Stimulated activated CD4-positive, alpha-beta T cell treated with anti-CD3 and anti-CD28 coated beads, Interleukin-15, amount 100 ng/mL, for 1 hour (primary cell): ENCODE measurements at places on chromosomes 1 and 21.

DNA sequence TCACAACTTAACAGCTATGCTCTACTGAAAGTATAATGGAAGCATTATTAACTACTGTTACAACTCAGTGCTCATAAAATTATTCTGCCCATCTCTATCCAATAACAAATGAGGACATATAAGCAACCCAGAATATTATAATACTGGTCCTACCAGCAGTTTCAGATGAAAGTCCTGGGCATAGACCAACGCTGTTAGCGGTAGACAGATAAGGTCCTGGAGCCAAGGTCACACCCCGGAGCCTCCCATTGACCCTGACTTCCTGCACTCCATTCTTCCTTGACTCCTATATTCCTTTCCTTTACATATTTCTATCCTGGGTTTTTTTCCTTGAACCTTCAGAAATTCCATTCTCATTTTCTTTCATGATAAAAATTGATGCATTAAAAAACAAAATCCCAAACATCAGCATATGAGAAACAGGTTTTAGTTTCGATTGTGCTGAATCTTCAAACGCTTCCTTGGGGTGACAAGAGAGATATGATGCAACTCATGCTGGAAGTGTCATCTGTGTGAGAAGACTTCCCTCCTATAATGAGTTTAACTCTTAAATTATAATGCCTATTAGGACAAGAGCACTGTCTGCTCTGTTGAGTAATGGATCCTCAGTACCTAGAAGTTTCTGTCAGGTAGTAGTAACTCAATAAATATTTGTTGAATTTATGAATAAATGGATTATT is 831.1 kb downstream of the LRRIQ3 start:
- no peak for DNase-seq

DNA sequence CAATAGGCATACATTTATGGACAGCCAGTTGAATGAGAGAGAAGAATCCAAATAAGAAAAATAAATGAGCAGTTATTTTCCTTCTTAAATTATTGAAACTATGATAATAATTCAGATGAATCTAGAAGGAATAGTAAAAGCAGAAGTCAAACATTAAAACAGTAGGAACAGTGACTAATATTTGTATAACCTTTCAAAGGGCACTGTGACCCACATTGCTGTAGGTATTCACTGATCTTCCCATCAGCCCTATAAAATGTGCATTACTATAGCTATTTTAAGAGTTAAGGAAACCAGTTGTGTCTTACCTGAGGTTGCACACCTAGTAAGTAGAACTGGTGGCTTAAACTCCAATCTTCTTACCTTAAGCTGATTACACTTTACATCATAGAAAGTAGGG is 102.8 kb upstream of the ARTN start:
- no peak for DNase-seq

DNA sequence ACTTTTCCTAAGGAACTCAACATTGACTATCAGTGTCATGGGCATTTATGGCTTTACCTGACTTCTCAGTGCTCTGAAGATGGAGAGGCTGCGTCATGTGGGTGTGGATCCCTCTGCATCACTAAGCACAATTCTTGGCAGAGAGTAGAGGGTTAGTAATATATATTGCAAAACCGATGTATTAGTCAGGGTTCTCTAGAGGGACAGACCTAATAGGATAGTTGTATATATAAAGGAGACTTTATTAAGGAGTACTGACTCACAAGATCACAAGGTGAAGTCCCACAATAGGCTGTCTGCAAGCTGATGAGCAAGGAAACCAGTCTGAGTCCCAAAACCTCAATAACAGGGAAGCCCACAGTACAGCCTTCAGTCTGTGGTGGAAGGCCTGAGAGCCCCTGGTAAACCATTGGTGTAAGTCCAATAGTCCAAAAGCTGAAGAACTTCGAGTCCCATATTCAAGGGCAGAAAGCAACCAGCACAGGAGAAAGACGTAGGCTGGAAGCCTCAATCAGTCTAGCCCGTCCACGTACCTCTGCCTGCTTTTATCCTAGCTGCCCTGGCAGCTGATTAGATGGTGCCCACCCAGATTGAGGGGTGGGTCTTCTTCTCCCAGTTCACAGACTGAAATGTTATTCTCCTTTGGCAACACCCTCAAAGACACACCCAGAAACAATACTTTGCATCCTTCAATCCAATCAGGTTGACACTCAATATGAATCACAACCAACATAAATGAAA is 159.7 kb upstream of the NRIP1 start:
- DNase-seq, result no peak

GRCh38 chr1:181139631-181140061 is 51.1 kb downstream of the IER5 start:
- DNase-seq, result no peak

- no peak for DNase-seq
Observed at GRCh38 chr1:154938604-154939399, 2.3 kb upstream of the PMVK start.

- DNase-seq, result no peak
Observed at GRCh38 chr1:46343705-46344104, 3.1 kb downstream of the NSUN4 start.

DNA sequence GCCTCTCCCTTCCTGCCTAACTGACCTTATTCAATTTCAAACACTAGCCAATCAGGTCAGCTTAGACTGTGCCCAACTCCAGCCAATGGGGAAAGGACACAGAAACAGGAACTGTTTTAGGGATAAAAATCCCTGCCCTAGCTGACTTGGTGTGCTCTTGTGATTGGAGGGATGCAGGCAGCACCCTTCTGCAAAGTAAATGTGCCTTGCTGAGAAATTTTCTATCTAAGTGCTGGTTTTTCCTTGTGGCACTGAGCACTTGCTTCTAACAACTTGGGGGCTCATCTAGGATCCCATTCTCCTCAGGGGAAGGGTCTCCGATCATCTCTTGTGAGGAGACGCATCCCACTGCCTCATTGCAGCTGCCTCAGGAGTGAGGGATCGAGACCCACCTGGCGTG is 10.7 kb upstream of the CD2 start:
- DNase-seq, result no peak

DNA sequence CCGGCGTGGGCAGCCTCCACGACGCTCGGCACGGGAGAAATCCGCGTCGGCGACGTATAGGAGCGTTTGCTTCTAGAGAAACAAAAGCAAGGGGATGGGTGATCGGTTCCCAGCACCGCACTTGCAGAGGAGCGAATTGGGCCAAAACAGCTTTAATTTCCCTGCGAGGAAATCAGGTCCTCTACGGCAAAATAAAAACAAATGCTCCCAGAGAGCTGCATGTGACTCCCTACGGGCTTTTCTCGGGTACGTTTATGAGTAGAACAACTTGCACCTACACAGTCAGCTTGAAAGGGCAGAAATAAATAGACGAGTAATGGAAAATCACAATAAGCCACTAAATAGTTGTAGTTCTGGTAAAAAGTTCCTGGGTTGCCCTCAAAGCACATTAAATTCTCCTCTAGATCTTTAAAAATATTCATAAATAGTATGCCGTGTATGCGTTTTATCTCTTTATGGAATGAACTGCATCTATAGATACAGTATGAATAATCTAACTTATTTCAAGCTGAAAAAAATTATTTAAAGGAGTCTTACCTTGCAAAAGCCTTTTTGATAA is 1.2 kb downstream of the NHLH2 start:
- no peak for DNase-seq

DNA sequence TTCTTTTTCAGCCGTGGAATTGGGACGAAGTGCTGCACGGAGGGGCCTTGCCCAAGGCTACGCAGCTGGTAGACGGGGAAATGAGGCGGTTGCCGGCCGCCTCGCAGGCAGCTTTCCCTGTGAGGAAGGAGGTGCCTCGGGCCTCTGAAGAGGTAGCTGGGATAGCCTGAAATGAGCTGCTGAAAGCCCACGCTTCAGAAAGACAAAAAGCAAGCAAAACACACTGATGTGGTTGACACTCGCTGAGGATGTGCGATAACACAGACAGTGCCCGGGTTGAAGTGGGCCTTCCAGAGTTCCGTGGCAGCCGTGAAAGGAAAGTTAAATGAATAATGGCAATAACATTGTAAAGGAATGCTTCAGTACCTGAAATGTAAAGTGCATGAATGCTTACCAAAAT is 47.2 kb downstream of the S1PR1 start:
- no peak for DNase-seq

GRCh38 chr1:230548997-230549396 is 93.3 kb upstream of the COG2 start:
- no peak for DNase-seq

DNA sequence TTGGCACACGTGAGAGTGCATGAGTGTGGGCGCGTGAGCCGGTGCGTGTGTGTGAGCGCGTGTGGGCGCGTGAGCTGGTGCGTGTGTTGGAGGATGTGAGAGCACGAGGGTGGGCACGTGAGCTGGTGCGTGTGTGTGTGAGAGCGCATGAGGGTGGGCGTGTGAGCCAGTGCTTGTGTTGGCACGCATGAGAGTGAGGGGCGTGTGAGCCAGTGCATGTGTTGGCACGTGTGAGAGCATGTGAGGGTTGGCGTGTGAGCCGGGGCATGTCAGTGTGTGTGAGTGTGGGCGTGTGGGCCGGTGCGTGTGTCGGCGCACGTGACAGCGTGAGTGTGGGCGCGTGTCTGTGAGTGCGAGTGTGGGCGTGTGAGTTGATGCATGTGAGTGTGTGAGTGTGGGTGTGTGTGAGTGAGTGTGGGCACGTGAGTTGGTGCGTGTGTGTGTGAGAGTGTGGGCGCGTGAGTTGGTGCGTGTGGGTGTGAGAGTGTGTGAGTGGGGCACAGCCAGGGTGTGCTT is 45.7 kb upstream of the ARHGEF16 start:
- DNase-seq, result no peak

DNA sequence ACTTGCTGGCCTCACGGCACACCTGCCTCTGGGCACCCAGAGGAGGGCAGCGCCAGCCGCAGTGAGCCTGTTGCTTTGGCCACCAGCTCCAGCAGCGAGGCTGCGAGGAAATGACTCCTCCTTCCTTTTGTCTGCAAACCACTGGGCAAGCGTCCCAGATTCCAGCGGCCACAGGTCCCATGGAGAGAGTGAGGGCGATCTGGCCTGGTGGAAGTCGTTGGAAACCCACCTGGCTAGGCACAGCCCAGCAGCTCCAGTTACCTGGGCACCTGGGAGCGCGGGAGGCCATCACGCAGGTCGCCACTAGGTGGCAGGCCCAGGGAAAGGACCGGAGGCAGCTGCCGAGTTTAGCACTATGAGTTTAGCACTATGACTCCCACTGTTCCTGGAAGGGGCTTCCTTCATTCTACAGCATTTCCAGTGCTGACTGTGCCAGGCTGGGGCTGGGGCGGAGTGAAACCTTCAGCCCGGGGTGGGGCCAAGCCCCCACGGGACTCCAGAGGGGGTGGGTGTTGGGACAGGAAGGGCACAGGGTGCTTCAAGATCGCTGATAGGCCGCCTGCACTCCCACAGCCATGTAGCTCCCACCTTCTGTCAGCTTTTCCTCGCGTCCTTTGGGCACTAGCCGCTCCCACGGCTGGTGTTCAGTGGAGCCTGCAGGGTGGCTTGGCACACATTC is 1.1 kb upstream of the ESPN start:
- DNase-seq, result peak; percentile 66

- no peak for DNase-seq
Observed at GRCh38 chr1:201742476-201742875, 86.5 kb upstream of the IPO9 start.

- DNase-seq, result no peak
Observed at GRCh38 chr1:109641078-109641740, 14.7 kb upstream of the GSTM4 start.

DNA sequence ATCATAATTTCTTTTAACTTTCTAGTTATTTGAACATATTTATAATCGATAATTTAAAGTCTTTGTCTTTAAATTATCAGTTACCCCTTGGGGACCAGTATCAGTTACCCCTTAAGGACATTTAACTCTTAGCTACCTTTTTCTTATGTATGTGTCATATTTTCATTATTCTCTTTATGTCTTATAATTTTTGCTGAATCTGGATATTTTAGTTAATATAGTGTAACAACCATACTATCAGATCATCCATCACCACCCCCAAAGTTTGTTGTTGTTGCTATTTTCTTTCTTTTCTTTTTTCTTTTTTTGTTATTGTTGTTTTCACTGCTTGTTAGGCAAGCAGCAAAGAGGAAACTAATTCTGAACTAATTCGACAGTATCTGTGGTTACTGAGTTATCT is 57.0 kb upstream of the TNFSF18 start:
- DNase-seq, result no peak

- no peak for DNase-seq
Observed at GRCh38 chr21:36518883-36519492, 39.1 kb upstream of the CLDN14 start.
